ENCODE measurements at places on chromosomes 2 and 18.

GRCh38 chr2:133777574-133777960 is 209.3 kb upstream of the NCKAP5 start:
- no peak for DNase-seq

DNA sequence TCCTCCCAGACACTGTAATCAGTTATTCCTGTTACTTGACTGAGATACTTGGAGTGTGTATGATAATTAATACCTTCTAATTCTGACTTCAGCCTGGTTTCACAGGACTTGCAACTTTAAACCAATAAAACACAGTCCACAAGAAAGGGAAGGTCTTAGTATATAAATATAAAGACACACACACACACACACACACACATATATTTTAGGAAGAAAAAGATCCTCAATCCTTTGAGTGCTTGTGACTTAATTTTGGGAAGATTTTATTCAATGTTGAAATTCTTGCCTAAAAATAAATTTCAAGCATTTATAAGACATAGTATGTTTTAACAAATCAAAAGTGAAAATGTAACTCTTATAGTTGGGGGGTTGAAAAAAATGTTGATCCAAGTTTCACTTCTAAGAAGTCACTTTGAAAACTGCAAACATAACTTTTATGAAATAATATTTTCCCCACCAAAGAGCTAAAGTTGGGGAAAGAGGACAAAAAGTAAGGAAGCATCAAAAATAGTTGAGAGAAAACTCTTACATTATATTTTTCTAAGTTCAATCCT is 824 bp upstream of the VPS54 start:
- DNase-seq: no peak

DNA sequence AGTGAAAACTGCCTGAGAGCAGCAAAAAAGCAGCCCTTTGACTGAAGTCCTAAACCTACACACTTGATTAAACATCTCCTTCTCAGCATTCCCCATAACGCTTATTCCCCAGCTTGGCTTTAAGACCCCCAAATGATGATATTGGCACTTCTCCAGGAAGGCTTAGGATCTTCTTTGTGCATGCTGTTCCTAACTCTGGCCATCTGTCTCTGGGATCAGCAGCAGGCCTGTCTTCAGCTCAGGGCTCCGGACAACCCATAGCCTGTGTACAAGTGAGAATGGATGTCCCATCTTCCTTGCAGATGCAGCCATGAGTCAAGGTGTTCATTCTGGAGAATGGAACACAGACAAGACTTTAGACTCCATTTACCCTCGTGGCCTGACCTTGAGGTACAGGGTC is 81.6 kb upstream of the TMEM17 start:
- DNase-seq: no peak

DNA sequence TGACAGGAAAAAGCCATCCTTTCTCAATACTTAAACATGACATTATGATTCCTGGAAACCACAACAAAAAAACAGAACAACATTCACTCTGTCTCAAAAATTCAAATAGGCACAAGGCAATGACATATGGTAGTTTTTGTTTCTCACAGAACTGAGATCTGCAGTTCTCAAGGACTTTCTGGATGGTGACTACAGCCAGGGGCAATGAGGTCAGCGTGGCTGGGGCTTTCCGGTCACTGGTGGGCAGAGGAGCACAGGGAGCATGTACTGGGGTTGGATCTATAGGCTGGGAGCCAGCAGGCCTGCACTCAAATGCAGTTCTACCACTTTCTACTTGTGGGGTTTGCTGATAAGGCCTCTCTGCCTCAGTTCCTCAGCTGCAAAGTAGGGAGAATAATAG is 72.0 kb downstream of the CTAGE1 start:
- no peak for DNase-seq

DNA sequence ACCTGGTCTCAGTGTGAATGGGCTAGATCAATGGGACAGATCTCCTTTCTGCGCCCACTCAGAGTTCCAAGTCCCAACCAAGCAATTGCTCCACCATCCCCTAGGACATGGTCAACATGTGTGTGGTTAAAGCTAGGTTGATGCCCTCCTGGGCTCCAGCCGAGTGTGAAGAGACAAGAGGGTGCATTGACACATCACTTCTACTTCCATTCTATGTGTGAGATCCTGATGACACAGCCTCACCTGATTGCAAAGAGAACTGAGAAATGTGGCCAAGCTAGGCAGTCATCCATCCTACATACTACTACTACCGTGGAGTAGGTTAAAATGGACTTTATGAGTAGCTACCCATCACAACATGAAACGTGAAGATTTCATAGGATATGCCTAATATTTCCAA is 106.8 kb downstream of the NCKAP5 start:
- DNase-seq: no peak

DNA sequence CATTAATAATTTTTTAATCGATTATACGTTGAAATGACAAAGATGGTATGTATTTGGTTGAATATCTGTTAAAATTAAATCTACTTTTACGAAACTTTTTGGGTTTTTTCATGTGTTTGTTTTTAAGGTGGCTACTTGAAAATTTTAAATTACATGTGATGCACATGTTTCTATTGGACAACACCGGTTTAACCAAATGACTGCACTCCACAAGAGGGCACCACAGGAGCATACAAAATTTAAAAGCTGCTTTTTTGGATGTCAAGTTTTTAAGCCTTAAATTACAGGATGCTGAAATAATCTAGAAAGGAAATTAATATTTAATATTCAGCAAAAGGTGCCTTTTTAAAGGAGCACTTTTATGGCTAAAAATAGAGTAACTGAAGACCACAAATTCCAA is 98.7 kb downstream of the ACVR1 start:
- DNase-seq: no peak

- DNase-seq: no peak
Observed at GRCh38 chr2:6877402-6878304, at the start of gene RSAD2. Gene RSAD2 (plus strand): TSS chr2:6877777. CDS start chr2:6877801, 24 bp downstream.

Data from cardiac septum (tissue), 1 donor.